Immature natural killer cell (primary cell): ENCODE measurements at places on chromosomes 12 and 14.

DNA sequence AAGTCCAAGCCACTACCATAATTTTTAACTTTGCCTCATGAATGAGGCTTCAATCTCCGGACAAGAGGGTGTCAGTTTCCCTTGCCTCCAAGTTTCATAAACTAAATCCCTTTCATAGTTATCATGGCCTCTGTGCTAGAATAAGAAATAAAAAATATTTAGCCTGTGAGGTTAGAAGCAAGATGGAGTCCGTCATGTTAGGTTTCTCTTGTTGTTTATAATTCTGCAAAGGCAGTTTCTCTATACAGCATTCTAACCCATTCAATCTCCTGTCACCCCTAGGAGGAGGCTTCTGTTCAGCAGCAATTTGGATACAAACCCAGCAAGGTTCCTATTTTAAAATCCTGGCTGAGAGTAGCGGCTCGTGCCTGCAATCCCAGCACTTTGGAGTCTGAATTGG is 15.8 kb upstream of the RAN start:
- no peak for DNase-seq

- no peak for DNase-seq
Observed at GRCh38 chr14:22567437-22567836, 21.6 kb downstream of the DAD1 start.

GRCh38 chr14:93961620-93962019 is 14.8 kb downstream of the ASB2 start:
- peak; percentile 55 for DNase-seq

DNA sequence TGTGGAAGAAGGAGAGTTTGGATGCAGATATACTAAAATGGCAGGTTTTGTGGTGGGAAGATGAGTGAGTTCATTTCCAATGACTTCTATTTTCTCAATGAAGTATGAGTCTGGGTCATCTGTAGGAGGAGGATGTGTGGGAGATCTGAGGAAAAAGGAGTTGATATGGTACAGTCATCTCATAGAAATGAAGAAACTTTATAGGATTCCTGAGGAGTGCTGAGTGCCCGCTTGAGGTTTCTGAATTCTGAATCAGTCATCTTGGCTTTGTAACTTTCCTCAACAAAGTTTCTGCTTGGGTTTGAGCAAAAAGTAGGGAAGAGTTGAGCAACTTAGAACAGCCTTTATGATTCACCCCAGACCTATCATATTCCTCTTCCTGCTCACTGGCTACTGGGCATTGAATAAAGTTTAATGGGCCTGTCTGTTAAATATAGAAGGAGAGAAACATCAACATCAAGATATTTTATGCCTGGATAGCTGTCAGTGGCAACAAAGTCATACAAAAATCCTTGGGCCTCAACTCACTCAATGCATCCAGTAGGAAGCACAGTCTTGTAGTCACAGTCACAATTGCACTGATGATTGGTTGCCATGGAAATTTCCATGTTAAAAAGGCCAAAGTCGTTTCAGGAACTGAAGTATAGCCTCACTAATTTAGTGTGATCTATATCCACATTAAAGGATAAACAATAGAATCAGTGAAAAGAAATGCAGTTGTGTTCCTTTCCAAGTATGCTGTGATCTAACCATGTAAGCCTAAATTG is 284.7 kb downstream of the DUSP6 start:
- no peak for DNase-seq

DNA sequence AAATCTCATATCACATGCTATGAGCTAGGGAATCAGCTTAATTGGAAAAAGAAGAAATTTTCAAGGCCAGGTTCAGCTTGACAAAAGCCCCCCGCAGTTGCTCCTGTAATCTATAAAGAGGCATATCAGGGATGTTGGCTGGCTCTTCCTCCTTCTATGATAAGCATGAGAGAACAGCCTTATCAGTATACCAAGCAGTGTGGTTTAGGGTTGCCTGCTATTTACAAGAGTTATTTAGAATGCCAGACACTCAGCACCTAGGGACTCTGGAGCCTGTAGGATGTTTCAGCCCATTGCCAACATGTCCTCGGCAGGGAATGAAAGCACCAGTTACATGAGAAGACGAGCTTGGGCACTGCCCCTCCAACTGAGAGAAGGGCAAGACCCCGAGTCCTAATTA is 89.5 kb upstream of the TMPO start:
- no peak for DNase-seq

DNA sequence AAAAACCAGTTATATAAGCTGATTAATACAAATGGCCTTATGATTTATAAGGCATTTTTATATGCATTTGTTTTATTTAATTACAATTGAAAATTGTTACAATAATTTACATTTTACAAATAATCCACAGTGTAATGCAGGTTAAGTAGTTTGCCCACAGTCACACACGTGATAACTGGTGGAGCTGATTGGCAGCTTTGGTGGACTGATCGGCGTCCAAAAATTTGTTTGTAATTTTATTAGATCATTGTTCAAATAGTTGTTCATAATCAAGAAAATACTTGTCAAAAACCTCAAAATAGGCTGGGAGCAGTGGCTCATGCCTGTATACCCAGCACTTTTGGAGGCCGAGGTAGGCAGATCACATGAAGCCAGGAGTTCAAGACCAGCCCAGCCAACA is 59.7 kb downstream of the AEBP2 start:
- DNase-seq: no peak

GRCh38 chr12:1419849-1420371 is 174.5 kb downstream of the FBXL14 start:
- no peak for DNase-seq

GRCh38 chr12:117821480-117822175 is 147.2 kb downstream of the KSR2 start:
- DNase-seq: no peak

- DNase-seq: no peak
Observed at GRCh38 chr14:65073605-65074201, 28.6 kb downstream of the MAX start.
